ENCODE measurements at places on chromosomes 6 and 20. TPM values are rescaled to one million over a fixed set of nuclear protein-coding genes. Genes with fewer than 3 reads are reported as not detected.

PRL gene
- not detected for total RNA-seq

DDO gene
- 4.3 TPM for total RNA-seq

IYD gene
- not detected for total RNA-seq

ABHD12 gene
- total RNA-seq = 29.4 TPM

HCK gene
- not detected for total RNA-seq

SNAI1 gene
- 2.0 TPM for total RNA-seq

All from dermis lymphatic vessel endothelial cell (primary cell).